Keratinocyte (primary cell): ENCODE measurements at places on chromosomes 5 and 9. TPM values are rescaled to one million over a fixed set of nuclear protein-coding genes. Genes with fewer than 3 reads are reported as not detected.

GRCh38 chr9:85942913-85943709 lies 2.2 kb downstream of the NAA35 start:
- DNase-seq: no peak
- H3K4me3 ChIP-seq: no peak overlapping the region
- no peak overlapping the region for H3K27ac ChIP-seq
- H3K27me3 ChIP-seq: no peaks in the 10 kb centered on the region
- H3K4me1 ChIP-seq: peaks cover 6% of the 10 kb centered on the region

GADD45G gene
- polyA plus RNA-seq: 0.05 to 0.27 TPM in 2 of 3 replicates, not detected in the other

DNA sequence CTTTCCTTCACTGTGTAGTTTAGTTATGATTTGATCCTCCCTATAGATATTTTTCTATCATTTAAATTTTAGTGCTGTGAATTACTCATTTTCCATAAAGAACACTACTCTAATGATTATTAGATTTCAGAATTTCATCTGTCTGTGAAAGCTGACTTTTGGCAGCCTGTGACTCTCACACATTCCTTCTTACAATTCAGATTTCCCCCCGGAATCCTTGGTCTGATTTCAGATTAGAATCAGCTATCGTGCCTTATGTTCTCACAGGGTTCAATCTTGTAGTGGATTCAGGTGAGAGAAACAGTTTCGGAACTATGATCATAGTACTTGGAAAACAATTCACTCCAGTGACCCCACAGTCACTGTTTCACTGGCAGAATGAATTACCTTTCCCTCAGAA lies 26.2 kb downstream of the ZNF474 start:
- no peaks in the 10 kb centered on the region for H3K27me3 ChIP-seq
- no peaks in the 10 kb centered on the region for H3K36me3 ChIP-seq
- no peak for DNase-seq
- no peaks in the 10 kb centered on the region for H3K4me1 ChIP-seq
- H3K27ac ChIP-seq: no peak overlapping the region

DNA sequence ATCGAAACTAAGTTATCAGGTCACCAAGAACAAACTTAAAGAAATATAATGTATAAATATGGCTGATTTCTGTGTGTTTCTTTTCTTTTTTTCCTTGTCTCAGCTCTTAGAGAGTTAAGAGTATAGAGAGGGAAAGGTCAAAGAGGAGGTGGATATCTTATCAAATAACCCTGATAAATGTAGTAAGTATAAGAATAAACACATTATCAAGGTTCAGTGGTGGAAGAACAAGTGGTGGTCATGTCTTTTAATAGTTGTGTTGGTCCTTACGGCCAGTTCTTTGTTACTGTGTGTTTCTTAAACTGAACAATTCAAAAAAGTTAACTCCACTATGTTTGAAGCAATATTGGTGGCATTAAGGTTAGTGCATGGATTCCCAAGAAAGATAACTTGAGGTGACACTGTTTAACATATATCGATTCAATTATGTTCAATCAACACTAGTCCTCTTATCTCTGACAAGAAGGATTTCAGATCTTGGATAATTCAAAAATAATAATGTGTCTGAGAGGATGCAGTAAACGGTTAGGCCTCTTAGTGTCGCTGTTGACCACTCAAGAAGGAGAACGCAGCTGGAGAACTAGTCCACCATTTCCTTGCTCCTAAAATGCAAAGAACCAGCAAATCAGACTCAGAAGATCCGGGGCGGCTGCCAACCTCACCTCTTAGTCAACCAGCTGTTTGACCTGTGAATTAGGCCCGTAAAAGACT lies at the start of gene PCDHGA3:
Gene PCDHGA3, plus strand, starts transcription at position 588 of the 711 bp plus-strand sequence. CDS start 205 bp downstream, outside the sequence.
- no peak within 1 kb of the TSS for H3K27ac ChIP-seq
- H3K4me1 ChIP-seq: no peaks in the 10 kb centered on the region
- H3K27me3 ChIP-seq: peaks cover 11% of the 10 kb centered on the region
- no peak within 1 kb of the TSS for H3K4me3 ChIP-seq
- no peak for DNase-seq
- H3K36me3 ChIP-seq: no peaks in the 10 kb centered on the region

- DNase-seq: no peak
- H3K4me1 ChIP-seq: peaks cover 35% of the 10 kb centered on the region
- no peak overlapping the region for H3K4me3 ChIP-seq
- no peak overlapping the region for H3K27ac ChIP-seq
- H3K27me3 ChIP-seq: no peaks in the 10 kb centered on the region
Measured at GRCh38 chr9:114718801-114719221, 36.8 kb upstream of the TEX48 start.

- H3K27me3 ChIP-seq: no peaks in the 10 kb centered on the region
- no peak overlapping the region for H3K4me3 ChIP-seq
- no peak for DNase-seq
- no peaks in the 10 kb centered on the region for H3K36me3 ChIP-seq
- H3K4me1 ChIP-seq: no peaks in the 10 kb centered on the region
Measured at GRCh38 chr5:24616566-24616965, 28.2 kb downstream of the CDH10 start.

DNA sequence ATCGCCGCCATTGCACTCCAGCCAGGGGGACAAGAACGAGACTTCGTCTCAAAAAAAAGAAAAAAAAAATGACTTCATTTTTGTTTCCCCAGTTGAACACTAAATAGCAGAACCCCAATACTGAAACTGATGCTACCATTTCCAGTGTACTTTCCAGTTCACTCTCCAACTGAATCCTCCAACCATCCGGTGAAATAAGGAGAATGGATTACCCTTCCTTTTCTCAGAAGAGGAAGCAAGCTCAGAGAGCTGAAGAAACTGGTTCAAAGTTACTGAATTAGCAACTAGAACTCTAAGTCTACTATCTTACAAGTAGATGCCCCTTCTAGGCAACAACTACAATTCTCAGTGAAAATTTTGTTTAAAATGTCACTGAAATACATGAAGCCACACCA lies 3.9 kb downstream of the FAM13B start:
- H3K36me3 ChIP-seq: no peaks in the 10 kb centered on the region
- H3K27me3 ChIP-seq: no peaks in the 10 kb centered on the region
- no peak for DNase-seq
- no peak overlapping the region for H3K4me3 ChIP-seq

DNA sequence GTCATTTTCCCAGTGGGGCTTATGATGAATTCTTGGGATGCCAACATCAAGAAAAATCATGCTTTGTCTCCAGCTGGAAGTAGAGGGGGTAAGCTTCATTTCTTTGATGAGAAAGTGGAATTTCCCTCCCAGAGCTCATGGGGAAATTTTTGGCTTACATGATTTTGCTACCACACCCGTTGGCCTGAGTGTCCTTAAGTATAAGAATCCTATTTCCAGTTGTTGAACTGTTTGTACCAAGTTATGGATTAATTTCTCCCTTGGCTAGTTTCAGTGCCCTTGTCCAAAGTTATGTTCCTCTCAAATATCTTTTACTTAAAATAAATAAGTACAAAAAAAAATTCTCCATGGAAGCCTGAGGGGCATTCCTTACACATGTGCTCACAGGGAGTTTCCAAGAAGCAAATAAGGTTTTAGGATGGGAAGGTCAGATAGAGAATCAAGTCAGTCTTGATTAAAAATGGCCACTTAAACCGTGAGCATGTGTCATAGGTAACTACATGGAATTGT lies 82.3 kb downstream of the PTCD2 start:
- no peaks in the 10 kb centered on the region for H3K27me3 ChIP-seq
- no peak for DNase-seq
- H3K4me3 ChIP-seq: no peak overlapping the region
- H3K4me1 ChIP-seq: peaks cover 16% of the 10 kb centered on the region

PCDHGA12 gene
- 0.69 to 1.9 TPM (median 1.0 TPM) in 3 replicates for polyA plus RNA-seq

- no peak overlapping the region for H3K27ac ChIP-seq
- no peak overlapping the region for H3K4me3 ChIP-seq
- H3K27me3 ChIP-seq: no peaks in the 10 kb centered on the region
- DNase-seq: no peak
- no peaks in the 10 kb centered on the region for H3K36me3 ChIP-seq
Measured at GRCh38 chr5:149221731-149222342, 49.8 kb upstream of the AFAP1L1 start.

F2R gene
- 56.8 to 59.9 TPM (median 58.0 TPM) in 3 replicates for polyA plus RNA-seq

GRCh38 chr9:27535701-27536118 lies 6.1 kb upstream of the MOB3B start:
- no peak overlapping the region for H3K4me3 ChIP-seq
- peaks cover 27% of the 10 kb centered on the region for H3K4me1 ChIP-seq
- H3K27me3 ChIP-seq: no peaks in the 10 kb centered on the region
- DNase-seq: no peak
- H3K36me3 ChIP-seq: no peaks in the 10 kb centered on the region

DNA sequence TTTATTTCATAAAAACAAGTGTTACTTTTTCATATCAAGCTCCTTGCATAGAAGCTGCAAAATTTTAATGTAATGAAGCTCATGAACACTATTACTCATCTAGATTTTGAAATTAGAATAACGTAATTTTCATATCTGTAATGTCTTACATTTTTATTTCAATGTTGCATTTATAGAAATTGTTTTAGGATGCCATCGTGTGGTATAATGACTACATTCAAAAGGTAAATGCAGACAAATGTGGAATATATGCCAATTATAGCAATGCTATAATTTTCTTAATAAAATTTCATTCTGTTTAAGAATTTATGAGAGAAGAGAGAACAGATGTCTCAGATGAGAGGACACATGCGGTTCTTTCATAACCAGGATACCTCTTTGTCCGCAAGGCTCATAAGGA lies 230.2 kb downstream of the TMEM232 start:
- H3K4me3 ChIP-seq: no peak overlapping the region
- no peaks in the 10 kb centered on the region for H3K4me1 ChIP-seq
- H3K27me3 ChIP-seq: no peaks in the 10 kb centered on the region
- no peak overlapping the region for H3K27ac ChIP-seq

DNA sequence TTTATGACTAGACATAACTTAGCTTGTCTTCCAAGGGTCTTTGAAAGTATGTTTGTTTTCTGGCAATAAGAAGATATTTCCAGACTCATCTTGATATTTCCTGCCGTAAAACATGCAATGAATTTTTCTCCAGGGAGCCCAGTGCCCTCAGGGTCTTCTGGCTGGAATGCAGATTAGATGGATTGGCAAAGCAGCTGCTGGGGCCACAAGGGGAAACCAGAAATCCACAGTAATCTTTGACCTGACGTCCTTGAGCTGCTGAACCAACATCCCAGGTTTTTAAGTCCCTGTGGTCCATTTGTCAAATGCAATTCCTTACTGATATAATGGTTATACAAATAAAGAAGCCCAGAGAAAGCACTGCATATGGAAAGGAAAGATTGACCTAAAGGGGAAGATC lies 93.0 kb downstream of the THBS4 start:
- no peak for DNase-seq
- H3K4me1 ChIP-seq: no peaks in the 10 kb centered on the region
- no peaks in the 10 kb centered on the region for H3K27me3 ChIP-seq
- no peak overlapping the region for H3K4me3 ChIP-seq
- H3K36me3 ChIP-seq: no peaks in the 10 kb centered on the region
- no peak overlapping the region for H3K27ac ChIP-seq

DNA sequence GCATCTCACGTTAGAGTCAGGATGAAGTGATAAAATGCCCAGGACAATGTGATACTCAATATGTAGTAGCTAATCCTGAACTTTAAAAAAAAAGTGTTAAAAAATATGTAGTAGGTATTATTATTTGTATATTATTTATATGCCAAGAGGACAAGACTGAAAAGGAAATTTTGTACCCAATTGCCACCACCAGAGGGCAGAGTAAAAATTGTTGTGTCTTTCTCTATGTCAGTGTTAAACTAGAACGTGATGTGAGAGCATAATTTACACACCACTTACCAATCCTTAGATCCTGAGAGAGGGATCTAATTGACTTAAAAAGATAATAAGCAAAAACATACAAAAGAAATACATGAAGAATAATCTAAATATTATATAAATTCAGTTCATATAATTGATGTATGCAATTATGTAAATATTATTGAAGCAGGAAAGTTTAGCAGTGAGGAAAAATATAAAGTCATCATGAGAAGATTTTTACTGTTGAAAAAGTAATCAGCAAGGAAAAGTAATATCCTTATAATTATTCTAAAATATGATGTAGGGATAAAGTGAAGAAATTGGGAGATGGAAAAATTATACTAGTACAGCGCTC lies 288.9 kb downstream of the RAB3C start:
- no peaks in the 10 kb centered on the region for H3K27me3 ChIP-seq
- H3K4me1 ChIP-seq: peaks cover 4% of the 10 kb centered on the region
- no peak overlapping the region for H3K27ac ChIP-seq
- no peak overlapping the region for H3K4me3 ChIP-seq
- DNase-seq: no peak

DNA sequence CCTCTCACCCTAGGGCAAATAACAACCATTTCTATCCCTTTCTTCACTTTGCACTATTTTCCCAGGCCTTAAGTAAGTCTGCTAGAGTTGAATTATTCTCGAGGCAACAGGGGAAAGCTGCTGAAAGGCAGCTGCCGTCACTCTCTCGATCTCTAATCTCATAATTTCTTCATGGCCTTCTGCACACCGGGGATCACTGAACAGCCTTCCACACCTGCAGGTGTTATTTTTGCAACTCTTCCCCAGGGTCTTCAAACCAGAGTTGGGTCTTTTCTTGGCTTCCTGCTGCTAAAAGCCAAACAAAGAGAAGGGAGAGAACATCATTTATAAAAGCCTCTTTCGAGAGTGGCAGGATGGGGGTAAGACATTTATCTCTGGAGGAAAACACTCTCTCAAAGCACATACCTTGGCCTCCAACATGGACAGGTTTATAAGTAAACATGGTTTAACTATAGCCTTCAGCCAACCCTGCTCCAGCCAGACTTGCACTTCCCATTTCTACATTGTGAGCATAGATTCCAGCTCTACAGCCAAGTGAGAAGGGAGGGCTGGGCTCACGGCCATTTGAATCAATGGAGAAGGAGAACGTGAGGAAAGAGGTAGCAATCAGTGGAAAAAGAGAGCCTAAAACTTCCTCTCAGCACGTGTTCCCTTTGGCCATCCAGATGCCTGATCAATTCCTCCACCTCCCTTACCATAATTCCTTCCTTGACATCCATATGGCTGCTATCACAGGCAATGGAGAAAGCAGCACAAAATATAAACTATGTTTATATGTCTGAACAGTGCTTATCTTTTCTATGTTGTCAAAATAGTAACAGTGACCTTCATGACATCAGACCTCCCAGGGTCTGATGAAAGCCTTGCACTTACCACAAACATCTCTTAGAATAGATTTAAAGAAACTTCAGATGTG lies 464.9 kb downstream of the TLE1 start:
- no peaks in the 10 kb centered on the region for H3K27me3 ChIP-seq
- DNase-seq: no peak
- H3K27ac ChIP-seq: no peak overlapping the region
- no peak overlapping the region for H3K4me3 ChIP-seq
- H3K36me3 ChIP-seq: no peaks in the 10 kb centered on the region

GRCh38 chr9:122394265-122395125 lies 23.7 kb downstream of the PTGS1 start:
- peaks cover 33% of the 10 kb centered on the region for H3K4me1 ChIP-seq
- DNase-seq: no peak
- no peaks in the 10 kb centered on the region for H3K36me3 ChIP-seq
- no peaks in the 10 kb centered on the region for H3K27me3 ChIP-seq
- peak overlapping the region; percentile 40 for H3K27ac ChIP-seq

APBA1 gene
- 0.66 to 0.89 TPM (median 0.89 TPM) in 3 replicates for polyA plus RNA-seq
